Esophagus muscularis mucosa (tissue), 4 donors: ENCODE measurements at places on chromosomes 6 and 20. TPM values are rescaled to one million over a fixed set of nuclear protein-coding genes. Genes with fewer than 3 reads are reported as not detected.

ZHX3 gene
- 151 TPM for total RNA-seq

C20orf202 gene
- not detected for total RNA-seq

LY6G6C gene
- total RNA-seq: not detected

STXBP5 gene
- 21.6 TPM for total RNA-seq

MEI4 gene
- total RNA-seq: 0.39 TPM

SCAND1 gene
- total RNA-seq: 104 TPM

PTPRA gene
- 65.6 TPM for total RNA-seq

IL17A gene
- not detected for total RNA-seq

SSTR4 gene
- not detected for total RNA-seq

BHLHE23 gene
- total RNA-seq: not detected

ECI2 gene
- 45.4 TPM for total RNA-seq

WFDC10B gene
- total RNA-seq: not detected

TP53TG5 gene
- 1.1 TPM for total RNA-seq

C6orf118 gene
- not detected for total RNA-seq

PDE10A gene
- total RNA-seq: 2.9 TPM

OXT gene
- not detected for total RNA-seq

CLIC1 gene
- 265 TPM for total RNA-seq

EIF2S2 gene
- total RNA-seq: 60.9 TPM

LAMA2 gene
- total RNA-seq: 115 TPM

SDCBP2 gene
- total RNA-seq: 2.1 TPM

STMND1 gene
- not detected for total RNA-seq

IRAK1BP1 gene
- total RNA-seq: 4.8 TPM

MICA gene
- 21.3 TPM for total RNA-seq

LHFPL5 gene
- total RNA-seq: not detected

SPEF1 gene
- not detected for total RNA-seq

SPDEF gene
- total RNA-seq: not detected

SNRNP48 gene
- 8.9 TPM for total RNA-seq

ADGRG6 gene
- 7.6 TPM for total RNA-seq

NT5E gene
- 19.2 TPM for total RNA-seq

DDR1 gene
- total RNA-seq: 10.4 TPM

DEFB114 gene
- not detected for total RNA-seq

ERVFRD-1 gene
- total RNA-seq: 0.13 TPM

HLA-DPA1 gene
- total RNA-seq: 91.3 TPM

RSPO3 gene
- 36.1 TPM for total RNA-seq

GATA5 gene
- total RNA-seq: 0.46 TPM

KCNK15 gene
- 3.6 TPM for total RNA-seq

TGM3 gene
- total RNA-seq: not detected

PPP1R3G gene
- total RNA-seq: 3.0 TPM

METTL24 gene
- total RNA-seq: 26.4 TPM

TMEM200A gene
- total RNA-seq: 1.0 TPM

CAGE1 gene
- total RNA-seq: not detected

LINC00237 gene
- total RNA-seq: not detected

VSX1 gene
- total RNA-seq: not detected

BTBD3 gene
- 15.4 TPM for total RNA-seq

KIFC1 gene
- 0.39 TPM for total RNA-seq

ANKRD6 gene
- total RNA-seq: 10.1 TPM

HLA-DMB gene
- 17.2 TPM for total RNA-seq

MYLIP gene
- total RNA-seq: 35.3 TPM

SYTL3 gene
- total RNA-seq: 4.8 TPM

SDHAF4 gene
- total RNA-seq: 11.2 TPM

CST5 gene
- total RNA-seq: 1.4 TPM

SUPT3H gene
- total RNA-seq: 5.1 TPM

GRM1 gene
- not detected for total RNA-seq

RAB44 gene
- total RNA-seq: 1.2 TPM

IL17F gene
- not detected for total RNA-seq

DYNLRB1 gene
- 179 TPM for total RNA-seq
